ENCODE measurements at places on chromosomes 3 and 15. TPM values are rescaled to one million over a fixed set of nuclear protein-coding genes. Genes with fewer than 3 reads are reported as not detected.

Gene SMCO1
- not detected for total RNA-seq

Gene UACA
- total RNA-seq = 1.3 TPM

Gene CSTA
- not detected for total RNA-seq

Gene TMIE
- not detected for total RNA-seq

GRCh38 chr3:71681224-71681668 lies 44.0 kb downstream of the EIF4E3 start:
- no peaks in the 10 kb centered on the region for H3K27me3 ChIP-seq
- no peak overlapping the region for H3K27ac ChIP-seq
- no peak overlapping the region for H3K4me3 ChIP-seq
- peaks cover 13% of the 10 kb centered on the region for H3K4me1 ChIP-seq
- peaks cover 31% of the 10 kb centered on the region for H3K36me3 ChIP-seq
- no peak for DNase-seq

GRCh38 chr3:42314411-42314810 lies 48.4 kb upstream of the CCK start:
- no peak overlapping the region for H3K4me3 ChIP-seq
- no peak overlapping the region for H3K27ac ChIP-seq
- H3K27me3 ChIP-seq = no peaks in the 10 kb centered on the region

DNA sequence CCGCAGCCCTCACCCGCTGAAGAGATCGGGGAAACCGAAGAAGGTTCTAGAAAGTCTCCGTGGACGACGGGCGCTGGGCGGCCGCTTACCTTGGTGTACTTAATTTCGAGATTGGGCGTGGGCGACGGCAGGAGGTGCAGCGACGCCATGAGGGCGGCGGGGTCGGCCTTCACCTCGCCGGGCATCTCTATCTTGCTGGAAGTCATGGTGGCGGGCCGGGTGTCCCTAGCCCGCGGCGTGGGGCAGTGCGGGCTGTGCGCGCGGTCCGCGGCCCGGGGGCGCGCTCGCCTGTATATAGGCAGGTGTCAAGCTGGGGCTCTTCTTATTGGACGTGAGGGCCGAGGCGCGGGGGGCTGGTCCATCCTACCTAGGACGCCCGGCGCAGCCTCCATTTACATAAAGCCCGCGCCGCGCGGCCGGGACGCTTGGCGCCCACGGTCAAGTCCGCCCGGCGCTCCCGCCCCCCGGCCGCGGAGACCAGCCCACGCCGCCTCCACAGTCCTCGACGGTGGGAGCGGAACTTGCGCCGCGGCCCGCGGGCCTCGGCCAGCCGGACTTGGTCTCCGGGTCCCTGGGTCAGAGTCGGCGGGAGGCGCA lies at the start of gene ALDH1A2:
Gene ALDH1A2, minus strand, starts transcription at position 267 of the 597 bp plus-strand sequence. Its CDS starts 61 bp downstream, at position 206.
- H3K27ac ChIP-seq = no peak within 1 kb of the TSS
- H3K36me3 ChIP-seq = no peaks in the 10 kb centered on the region
- H3K27me3 ChIP-seq = peaks cover 63% of the 10 kb centered on the region
- peak within 1 kb of the TSS; percentile 58 for H3K4me3 ChIP-seq
- peaks cover 7% of the 10 kb centered on the region for H3K4me1 ChIP-seq

DNA sequence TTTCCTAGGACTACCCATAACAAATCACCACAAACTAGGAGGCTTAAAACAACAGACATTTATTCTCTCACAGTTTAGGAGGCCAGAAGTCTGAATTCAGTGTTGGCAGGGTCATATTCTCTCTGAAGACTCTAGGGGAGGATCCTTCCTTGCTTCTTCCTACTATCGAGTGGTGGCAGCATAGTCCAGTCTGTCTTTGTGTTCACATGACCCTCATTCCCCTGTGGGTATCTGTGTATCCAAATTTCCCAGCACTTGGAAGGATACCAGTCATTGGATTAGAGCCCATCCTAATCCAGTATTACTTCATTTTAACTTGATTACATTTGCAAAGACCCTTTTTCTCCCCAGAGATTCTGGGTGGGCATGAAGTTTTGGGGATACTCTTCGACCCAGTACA lies 63.8 kb downstream of the GMPS start:
- no peak overlapping the region for H3K4me3 ChIP-seq
- no peaks in the 10 kb centered on the region for H3K27me3 ChIP-seq
- no peaks in the 10 kb centered on the region for H3K4me1 ChIP-seq
- H3K27ac ChIP-seq = no peak overlapping the region
- no peak for DNase-seq

Measured in activated T-helper 2 cell treated with anti-CD3 and anti-CD28 coated beads, Interferon-gamma antibody, Interleukin-2, Interleukin-4, amounts not matched to agents 10 μg/mL and 5 μg/mL and 100 μg/mL, durations not matched to agents 14 hours and 24 hours and 36 hours (primary cell).